ENCODE measurements at places on chromosomes 3 and 15.
A peak's percentile ranks its signal among the peaks of the same experiment; 100 is the strongest.

DNA sequence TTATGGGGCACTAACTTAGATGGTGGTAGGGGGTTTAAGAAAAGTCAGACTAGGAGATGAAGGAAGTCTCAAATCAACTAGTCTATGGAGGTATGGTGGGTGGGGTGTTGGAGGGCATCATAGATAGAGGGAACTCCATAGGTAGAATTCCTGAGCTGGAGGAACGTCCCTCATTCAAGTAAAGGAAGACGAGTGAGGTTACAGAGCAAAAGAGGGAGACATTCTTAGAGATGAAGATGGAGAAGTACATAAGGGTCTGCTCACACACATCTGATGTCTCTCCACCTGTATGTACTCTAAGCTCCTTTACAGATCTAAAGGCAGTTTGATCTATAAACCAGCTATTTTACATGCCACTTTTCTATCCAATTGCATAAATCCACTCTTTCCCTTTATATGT, 1.4 kb downstream of the PLSCR1 start:
- no peak for DNase-seq

DNA sequence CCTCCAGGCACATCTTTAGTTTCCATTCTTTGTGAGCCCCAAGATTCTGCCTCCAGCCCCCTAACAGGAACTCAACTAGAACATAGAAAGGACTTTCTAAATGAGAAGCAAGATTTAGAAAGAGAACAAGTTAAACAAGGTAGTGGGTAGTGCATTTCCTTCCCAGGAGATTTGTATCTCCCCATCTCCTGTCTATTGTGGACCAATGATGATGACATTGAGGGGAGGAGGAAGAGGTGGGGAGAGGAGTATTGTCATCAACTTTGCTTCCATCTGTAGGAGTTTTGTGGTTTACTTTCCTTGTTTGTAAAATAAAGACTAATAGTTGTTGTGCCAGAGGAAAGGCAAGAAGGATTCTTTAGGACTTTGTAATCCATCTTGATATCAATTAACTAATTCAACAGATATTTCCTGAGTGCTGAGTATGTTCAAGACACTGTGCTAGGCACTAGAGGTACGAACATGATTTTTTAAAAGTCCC, 235.3 kb upstream of the ROPN1 start:
- no peak for DNase-seq

DNA sequence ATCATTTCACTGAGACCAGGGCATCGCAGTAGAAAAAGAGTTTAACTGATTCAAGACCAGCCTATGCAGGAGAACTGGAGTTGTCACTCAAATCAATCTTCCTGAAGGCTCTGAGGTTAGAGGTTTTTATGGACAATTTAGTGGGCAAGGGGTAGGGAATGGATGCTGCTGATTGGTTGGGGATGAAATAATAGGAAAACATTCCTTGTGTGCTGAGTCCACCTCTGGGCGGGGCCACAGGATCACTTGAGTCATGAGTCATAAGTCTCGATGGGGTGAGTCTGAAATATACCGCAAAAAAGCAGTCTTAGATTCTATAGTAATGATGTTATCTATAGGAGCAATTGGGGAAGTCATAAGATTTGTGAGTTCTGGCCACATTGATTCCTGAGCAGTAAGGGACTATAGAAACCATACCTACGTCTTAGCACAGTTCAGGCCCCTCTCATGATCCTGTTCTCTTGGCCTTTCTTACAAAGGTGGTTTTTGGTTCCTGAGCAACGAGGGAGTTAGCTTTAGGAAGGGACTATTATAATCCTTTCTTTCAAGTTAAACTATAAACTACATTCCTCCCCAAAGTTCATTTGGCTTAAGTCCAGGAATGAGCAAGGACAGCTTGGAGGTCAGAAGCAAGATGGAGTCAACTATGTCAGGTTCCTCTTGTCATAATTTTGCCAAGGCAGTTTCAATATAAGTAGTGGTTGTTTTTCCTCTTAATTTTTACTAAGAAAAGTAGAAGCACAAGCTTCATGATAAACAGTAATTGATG, 2.7 kb upstream of the OPA1 start:
- no peak for DNase-seq

GRCh38 chr3:196097373-196098154, 15.7 kb upstream of the TFRC start:
- no peak for DNase-seq

- no peak for DNase-seq
These were observed 963.7 kb downstream of the PLOD2 start for GRCh38 chr3:145197051-145197820.

DNA sequence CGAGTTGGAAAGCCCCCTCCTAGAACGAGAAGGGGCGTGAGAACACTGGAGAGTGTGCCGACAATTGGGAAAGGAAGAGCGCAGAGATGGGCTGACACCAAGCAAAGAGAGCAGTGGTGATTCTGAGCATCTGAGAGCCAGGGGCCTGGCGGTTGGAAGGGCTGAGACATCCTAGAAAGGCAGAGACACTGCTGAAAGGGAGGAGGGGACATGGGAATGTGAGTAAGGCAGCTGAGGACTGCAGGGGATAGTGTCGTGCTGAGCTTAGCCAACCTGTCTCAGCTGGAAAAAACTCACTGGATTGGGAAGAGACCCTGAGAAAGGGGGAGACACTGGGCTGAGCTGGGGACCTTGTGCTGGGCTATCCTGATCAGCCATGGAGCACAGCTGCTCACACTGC, 58.1 kb upstream of the SLC6A6 start:
- no peak for DNase-seq

DNA sequence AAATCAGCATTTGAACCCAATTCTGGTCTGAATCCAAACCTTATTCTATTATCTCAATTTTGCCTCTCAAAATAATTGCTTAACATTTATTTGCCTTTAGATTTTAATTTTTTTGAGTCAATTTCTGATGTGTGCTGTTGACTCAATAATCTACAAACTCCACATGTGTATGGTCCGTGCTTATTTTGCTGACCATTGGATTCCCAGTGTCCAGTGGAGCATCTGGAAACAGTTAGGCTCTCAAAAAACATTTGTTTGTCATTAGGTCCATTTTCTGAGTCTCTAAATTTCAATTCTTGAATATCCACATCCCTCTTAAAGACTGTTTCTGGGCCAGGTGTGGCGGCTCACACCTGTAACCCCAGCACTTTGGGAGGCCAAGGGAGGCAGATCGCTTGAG, 19.2 kb upstream of the MYZAP start:
- no peak for DNase-seq

GRCh38 chr3:103319912-103320311, 885.1 kb downstream of the ZPLD1 start:
- DNase-seq, result no peak

DNA sequence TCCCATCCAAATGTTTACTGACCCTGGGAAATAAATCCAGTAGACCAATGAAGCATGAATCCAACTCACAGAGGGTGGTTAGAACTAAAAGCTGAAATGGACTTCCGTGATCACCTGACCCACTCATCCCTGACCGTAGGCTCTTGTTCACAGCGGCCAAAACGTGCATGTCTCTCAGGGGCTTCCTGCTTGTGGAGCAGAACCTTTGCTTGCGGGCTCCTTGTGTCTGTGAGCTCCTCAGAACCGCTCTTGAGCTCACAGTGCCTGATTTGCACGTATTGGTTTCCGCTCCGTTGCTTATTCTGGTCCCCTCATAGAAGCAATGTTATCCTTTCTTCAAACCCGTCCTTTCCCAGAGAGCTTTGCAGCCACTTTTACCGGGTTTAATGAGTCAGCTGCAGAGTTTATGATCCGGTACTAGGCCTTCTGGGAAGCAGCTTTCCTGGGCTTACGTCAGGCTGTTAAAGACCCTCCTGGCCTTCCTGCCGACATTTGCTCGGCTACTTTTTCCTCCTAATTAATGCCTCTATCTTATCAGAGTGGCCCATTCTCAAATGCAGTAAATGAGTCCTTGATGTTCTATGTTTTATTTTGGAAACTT, 35.4 kb downstream of the LIPC start:
- no peak for DNase-seq

- no peak for DNase-seq
These were observed 53.7 kb upstream of the KY start for GRCh38 chr3:134704556-134704955.

- DNase-seq, result peak; percentile 91
These were observed 9.9 kb downstream of the DISP2 start for GRCh38 chr15:40367686-40368611.

DNA sequence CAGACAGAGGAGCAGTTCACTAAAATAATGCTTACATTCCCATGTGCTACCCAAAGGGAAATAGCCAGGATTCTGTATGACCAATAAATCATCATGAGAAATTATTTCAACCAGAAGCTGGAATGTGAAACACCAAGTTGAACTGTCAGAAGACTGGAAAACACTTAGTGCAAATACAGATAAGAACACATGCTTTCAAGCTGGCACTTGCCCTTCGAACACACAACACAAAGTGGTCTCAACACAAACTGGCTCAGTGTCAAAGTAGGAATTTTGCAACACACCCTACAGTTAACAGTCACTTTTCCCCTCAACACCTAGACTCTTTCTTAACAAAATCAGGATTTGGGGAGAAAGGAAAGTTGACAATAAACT, 1.3 kb downstream of the FSD2 start:
- DNase-seq, result no peak

GRCh38 chr3:173943264-173943663, 545.7 kb downstream of the NLGN1 start:
- no peak for DNase-seq

GRCh38 chr15:68252925-68253534, 23.5 kb upstream of the CLN6 start:
- DNase-seq, result peak; percentile 35

GRCh38 chr3:46929324-46929723, 47.2 kb downstream of the CCDC12 start:
- DNase-seq, result peak; percentile 76

DNA sequence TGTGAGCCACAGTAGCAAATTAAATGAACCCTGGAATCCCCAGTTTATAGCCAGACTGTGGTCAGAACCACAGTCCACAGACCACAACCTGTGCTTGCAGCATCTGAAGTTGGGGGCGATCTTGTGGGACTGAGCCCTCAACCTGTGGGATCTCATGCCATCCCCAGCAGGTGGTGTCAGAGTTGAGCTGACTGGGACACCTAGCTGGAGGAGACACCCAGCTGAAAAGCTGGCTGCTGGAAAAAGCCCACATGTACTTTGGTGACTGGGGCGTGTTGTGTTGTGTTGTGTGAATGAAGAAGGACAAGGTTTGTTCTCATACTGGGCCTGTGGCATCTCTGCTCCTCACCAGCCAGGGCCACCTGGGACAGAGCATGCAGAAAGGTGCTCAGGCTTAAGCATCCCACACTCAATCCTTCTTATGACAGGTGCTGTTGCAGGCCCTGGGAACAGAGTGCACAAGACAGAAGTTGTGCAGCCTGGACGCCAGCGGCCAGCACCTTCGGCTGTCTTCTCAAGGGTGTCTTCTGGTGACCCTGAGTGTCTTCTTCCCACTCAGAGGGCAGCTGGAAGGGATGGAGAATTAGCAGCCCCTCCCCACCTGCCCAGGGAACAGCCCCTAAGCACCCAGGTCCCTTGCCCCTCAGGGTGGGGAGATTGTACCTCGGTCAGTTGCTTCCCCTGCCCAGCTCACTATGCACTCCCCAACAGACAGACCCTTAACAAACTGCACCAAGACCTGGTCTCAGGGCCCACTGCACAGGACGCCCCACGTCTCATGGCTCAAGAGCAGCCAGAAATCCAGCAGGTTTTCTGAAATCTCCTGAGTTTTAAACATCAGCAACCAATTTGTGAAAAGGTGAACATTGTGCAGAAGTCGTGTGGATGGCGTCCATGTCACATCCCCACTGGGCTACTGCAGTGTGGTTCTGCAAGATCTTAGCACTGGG, 2.2 kb upstream of the UROC1 start:
- no peak for DNase-seq

DNA sequence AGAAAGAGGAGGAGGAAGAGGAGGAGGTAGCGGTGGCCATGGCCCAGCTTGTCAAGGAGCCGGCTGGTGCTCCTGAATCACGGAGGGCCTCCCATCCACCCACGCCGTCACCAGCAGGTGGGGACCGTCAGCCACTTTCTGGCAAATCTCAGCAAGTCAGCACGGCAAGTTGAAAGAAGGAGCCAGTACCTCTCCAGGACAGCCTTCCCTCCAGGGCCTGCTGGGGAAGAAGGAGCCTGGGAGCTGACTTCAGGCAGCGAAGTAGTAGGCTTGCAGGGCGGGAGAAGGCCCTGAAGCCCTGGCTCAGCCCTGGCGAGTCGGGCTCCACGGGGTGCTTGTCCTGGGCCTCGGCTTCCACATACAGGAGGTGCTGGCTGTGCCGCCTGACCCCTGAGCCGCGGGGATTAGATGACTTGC, 99.2 kb upstream of the TRPM1 start:
- DNase-seq, result peak; percentile 72

DNA sequence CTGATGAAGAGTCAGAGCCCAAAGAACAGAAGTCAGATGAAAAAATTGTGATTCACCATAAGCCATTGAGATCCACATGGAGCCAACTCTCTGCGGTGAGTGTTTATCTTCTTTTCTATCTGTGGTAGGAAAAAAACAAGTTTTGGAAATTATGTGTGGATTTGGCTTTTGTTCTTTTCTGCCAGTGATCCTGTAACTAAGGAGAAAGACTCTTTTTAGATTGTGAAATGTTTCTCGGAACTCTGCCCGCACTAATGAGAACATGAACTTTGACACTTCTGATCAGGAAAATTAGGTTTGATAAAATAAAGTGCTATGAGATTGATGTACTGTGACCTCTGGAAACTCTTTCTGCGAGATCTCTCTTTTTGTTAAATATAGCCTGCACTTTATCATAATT, 8.4 kb downstream of the ARHGEF26 start:
- DNase-seq, result no peak

GRCh38 chr3:95464346-95464745, 1350.0 kb upstream of the EPHA6 start:
- DNase-seq, result no peak

DNA sequence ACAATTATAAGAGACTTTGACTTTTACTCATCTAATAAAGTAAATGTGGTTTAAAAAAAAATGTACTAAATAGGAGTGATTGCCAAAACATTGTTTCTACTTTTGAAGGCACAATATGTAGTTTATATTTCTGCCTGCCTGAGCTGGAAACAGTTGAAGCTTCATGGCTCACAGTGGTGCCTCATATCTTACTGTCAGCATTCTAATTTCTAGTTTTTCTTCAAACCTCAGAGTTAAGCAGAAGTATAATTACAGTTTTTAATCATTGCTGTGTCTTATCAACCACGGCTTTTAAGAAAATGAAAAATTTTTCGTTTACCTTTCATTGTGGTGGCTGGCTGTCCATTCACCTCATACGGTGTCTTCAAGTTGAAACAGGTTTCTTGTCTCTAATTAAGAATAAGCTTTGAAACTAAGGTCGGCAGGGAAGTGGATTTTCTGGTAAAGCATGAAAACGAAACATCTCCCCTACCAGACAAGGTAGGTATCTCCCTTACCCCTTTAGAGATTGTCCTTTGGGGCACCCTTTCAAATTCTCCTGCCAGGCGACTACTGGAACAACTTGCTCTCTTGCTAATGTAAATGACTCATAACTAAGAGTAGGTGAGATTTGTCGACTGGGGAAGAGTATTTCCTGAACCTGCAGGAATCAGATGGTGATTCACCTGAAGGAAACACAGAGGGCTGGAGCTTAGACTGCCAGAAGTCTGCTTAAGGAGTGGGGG, at the start of gene GPR87:
TSS of gene GPR87 (minus strand) at position 554 of the 725 bp plus-strand sequence. CDS start 16,720 bp downstream, outside the sequence.
- no peak for DNase-seq

Measured in transverse colon (tissue), 4 donors.